MCF 10A (cell line): ENCODE measurements at places on chromosomes 7 and 10.

GRCh38 chr7:7639847-7640220 is 718 bp upstream of the UMAD1 start:
- peak; percentile 32 for DNase-seq

GRCh38 chr7:155590215-155591018 is 44.1 kb upstream of the CNPY1 start:
- no peak for DNase-seq

DNA sequence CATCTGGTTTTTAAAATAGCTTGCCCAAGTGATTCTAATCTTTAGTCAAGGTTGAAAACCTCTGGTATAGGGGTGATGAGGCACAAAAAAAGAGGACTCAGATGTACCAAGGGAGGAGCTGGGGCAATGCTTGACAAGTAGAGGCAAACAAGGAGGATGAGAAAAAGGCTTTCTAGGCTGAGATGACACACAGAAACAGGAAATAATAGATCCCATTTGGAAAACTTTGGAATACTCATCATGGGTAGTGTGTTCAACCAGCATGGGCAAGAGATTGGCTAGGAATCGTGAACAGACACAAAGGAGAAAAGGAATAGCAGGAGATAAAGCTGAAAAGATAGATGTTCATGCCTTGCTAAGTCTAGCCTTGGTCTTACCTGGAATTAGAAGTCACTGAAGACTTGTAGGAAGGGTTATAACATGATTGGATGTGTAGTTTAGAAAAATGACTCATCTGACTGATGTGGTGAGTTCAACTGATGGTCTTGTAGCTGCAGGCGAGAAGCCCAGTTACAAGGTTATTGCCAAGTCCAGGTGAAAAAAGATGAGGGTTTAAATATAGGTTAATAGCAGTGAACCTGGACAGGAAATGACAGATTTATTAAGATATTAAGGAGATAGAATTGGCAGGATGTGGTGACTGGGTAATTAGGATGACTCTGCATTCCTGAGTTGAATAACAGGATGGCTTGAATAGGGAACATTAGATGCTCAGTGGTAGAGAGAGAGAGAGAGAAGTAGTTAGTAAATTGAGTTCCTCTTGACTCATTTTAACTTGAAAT is 214.0 kb upstream of the LRGUK start:
- DNase-seq: peak; percentile 24

GRCh38 chr7:94022550-94022949 is 18.4 kb upstream of the BET1 start:
- DNase-seq: no peak

- no peak for DNase-seq
Measured at GRCh38 chr7:113141803-113142202, 23.4 kb upstream of the SMIM30 start.

DNA sequence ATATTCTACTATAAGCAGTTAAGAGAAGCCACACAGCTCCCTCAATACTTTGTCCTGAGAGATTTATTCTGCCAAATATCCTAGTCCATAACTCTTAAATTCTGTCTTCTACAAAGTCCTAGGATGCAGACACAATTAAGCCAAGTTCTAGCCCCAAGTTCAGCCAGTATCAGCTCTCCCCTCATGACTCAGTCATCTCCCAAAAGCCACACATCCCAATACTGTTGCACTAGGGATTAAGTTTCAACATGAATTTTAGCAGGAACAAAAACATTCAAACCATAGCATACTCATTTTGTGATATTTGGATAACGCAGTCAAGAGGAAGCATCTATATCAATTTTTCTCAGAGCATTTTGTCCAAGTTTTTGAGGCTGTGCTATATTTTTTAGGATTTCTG is 277.4 kb downstream of the FZD1 start:
- DNase-seq: no peak

DNA sequence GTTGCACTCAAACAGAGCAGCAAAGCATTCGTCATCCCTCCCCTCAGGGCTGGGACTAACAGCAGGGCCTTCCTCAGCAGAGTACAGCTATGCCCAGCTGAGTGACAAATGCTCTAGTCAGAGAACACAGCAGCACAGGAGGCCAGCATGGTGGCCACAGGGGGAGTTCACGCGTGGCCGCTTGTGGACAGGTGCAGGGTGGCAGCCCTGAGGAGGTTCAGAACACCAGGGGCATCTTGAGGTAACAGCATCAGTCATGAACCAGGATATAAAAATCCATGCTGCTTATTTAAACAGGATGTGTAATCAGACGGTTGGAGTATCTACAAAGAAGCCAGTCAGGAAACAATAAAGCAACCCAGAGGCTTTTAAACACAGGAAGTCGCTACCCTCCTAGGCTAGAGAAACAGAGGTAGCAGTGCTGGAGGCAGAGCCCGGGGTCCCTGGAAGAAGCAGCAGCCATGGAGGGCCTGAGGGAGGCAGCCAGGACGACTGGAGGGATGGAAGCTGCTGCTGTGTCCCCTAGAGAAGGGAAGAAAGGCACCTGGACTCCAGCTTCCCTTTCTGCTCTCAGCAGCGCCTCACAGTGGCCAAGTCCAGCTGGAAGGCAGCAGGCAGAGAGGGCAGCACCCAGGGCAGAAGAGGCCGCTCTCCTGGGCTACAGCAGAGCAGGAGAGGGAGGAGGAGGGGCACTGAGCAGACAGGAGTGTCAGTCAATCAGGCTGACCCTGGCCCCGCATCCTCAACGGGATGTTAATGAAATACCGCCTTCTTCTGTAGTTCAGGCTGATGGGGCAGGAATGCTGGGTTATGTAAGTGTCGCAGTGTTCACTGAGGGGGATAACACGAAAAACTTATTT is 70.8 kb upstream of the UCN3 start:
- peak; percentile 86 for DNase-seq

DNA sequence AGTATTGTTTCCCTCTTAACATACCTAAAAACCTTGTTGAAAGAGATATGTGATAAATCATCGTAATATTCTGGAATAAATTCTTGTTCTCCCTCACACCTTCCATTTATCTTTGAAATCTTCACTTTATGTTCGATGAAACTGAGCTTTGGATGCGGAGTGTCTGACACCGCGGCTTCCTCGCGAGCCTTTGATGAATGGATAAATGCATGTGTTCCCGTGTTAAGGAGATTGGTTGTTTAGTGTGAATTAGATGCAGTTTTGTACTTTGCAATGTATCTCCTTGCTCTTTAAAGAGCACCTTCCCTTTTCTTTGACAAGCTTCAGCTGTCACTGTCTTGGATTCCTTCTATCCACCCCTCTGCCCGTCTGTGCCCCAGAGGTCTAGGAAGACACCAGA is 138.1 kb downstream of the DOCK1 start:
- no peak for DNase-seq

- no peak for DNase-seq
Measured at GRCh38 chr7:105591522-105591921, 10.2 kb upstream of the EFCAB10 start.

- no peak for DNase-seq
Measured at GRCh38 chr7:76424413-76425111, at the start of gene ZP3. TSS of gene ZP3 (plus strand) at chr7:76424950. CDS start at chr7:76424965, 15 bp downstream.

DNA sequence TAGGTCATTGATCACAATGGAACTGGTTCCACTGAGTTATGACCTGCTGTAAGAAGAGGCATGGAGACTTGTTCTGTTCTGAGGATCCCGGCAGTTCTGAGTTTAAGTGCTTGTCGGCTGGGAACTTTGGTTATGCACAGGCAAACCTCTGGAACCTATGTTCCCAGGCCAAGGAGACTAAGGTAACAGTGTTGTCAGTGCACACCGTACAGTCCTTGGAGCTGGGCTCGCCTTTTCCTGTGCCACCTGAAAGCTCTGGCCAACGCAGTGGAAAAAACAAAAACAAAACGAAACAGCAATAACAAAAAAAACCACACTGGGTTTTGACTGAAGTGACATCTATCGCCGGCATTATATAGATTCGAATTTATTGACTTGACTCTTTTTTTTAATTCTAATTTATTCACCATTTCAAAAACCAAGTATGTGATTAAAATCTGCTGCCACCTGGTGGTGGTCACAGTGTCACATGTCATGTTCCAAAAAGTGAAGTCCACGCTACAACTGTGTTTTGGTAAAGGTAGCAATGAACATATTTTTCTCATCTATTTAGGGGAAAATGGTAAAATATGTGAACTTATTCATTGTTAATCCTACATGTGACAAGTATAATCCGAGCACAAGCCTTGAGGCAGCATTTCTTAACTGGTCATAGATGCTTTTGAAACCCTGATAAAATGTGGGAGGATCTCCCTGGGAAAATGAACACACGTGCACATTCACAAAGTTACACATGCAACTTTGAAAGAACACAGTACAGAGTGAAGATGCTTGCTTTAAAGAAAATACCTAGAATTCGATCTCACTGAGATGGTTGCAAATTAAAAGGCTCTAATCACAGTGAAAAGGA is 113.8 kb upstream of the PPP2R2D start:
- peak; percentile 55 for DNase-seq

GRCh38 chr7:41439515-41439879 is 263.4 kb downstream of the INHBA start:
- DNase-seq: no peak

DNA sequence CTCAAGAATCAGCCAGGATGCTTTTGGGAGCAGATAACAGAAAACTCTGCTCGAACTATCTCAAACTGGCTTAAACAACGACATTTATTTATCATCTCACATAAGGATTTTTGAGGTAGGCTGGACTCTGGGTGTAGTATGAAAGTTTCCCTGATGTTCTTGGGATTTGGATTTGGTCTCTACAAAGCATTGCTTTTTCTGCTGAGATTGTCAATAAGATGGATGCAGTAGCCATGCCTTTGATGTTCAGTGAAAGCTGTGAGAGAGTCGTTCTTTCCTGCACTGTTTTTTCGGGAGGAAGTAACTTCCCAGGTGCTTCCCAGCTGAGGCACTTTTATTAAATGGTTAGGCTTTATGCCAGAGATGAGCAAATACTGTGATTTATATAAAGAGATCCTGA is 181.1 kb downstream of the PRKG1 start:
- no peak for DNase-seq

DNA sequence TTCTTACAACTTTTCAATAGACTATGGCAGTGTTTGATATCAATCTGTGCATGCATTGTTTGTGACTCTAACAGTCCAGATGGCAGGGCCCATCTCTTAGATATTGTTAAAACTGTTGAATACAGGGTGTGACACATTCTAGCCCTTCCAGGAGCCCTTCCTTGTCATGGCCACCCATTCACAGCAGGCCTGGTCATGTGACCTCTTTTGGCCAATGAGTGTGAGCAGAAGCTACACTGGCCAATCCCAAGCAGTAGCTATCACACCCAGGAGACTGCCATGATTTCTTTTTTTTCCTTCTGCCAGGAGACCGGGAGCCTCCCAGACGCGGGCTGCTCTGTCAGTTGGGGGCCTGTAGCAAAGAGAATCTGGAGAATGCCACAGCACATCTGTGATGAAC is 655.4 kb upstream of the MKI67 start:
- DNase-seq: no peak

GRCh38 chr10:132306864-132307751 is 642 bp downstream of the STK32C start:
- peak; percentile 55 for DNase-seq

GRCh38 chr10:24541239-24541753 is 182.4 kb downstream of the ARHGAP21 start:
- no peak for DNase-seq

DNA sequence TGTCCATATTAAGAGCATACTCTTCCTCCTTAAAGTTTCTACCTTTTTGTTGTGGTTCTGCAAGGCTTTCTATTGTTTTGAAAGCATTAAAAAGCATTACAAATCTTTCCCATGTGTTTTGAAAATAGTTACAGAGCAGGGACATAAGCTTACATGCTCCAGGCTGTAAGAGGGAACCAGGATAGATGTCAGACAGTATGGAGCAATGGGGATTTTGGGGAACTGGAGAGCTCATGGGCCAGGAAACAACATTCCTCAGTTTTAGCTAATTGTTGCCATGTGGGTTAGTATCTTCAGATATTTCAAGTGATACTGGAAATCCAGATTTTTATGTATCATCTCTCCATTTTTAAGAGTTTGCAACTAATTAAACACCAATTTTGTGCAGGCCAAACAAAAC is 3.5 kb downstream of the MDFIC start:
- no peak for DNase-seq

DNA sequence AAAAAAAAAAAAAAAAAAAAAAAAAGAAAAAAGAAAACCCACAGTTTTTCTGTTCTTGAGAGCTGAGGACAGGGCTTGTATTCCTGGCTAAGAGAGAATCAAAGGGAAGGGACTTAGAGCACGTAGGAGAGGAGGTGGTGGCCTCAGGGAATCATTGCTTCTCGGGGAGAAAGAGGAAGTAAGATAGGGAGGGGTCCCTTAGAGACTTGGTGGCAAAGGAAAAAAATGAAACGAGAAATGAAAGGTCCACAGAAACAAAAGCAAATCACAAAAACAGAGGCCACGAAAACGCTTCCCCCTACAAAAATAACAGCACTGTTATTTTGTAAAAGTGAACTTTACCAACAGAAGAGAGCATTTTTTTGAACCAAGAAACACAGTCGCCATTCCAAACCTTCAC is 323.1 kb upstream of the GALNT17 start:
- DNase-seq: no peak

DNA sequence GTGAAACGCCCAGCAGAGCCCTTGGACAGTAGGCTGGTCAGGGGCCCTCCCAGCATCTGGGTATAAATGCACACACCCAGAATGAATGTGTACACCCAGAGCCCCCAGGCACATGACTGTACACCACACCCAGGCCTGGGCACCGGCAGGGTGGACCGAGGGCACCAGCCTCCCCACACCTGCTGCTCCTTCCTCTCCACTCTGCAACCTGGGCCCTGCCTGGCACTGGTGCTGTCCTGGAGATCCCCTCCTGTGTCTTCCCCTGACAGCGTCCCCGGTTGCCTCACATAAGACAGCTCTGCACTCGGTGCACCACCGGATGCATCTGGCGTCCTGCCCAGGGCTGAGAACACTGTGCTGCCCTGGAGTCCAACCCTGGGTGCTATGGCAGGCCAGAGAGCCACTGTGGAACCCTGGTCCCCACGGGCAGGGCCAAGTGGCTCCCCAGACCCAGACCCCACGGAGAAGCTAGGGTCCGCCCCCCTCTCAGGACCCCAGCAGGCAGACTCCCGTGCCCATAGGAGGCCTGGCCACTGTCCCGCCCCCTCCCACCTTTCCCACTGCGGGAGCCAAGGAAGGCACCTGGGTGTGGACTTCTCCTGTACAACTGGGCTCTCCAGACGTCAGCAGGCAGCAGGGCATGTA is 6.6 kb downstream of the RASGEF1A start:
- DNase-seq: peak; percentile 65

- DNase-seq: no peak
Measured at GRCh38 chr10:12271210-12271540, 75.2 kb downstream of the CDC123 start.

GRCh38 chr7:25429731-25430130 is 201.4 kb upstream of the NPVF start:
- no peak for DNase-seq
